ENCODE measurements at places on chromosomes 12 and 14. TPM values are rescaled to one million over a fixed set of nuclear protein-coding genes. Genes with fewer than 3 reads are reported as not detected.

Gene EMP1
- total RNA-seq: 9.5 TPM

Gene JKAMP
- 29.6 TPM for total RNA-seq

Gene BRMS1L
- 6.1 TPM for total RNA-seq

Gene INSM2
- not detected for total RNA-seq

Gene KRT79
- not detected for total RNA-seq

Gene AICDA
- not detected for total RNA-seq

DNA sequence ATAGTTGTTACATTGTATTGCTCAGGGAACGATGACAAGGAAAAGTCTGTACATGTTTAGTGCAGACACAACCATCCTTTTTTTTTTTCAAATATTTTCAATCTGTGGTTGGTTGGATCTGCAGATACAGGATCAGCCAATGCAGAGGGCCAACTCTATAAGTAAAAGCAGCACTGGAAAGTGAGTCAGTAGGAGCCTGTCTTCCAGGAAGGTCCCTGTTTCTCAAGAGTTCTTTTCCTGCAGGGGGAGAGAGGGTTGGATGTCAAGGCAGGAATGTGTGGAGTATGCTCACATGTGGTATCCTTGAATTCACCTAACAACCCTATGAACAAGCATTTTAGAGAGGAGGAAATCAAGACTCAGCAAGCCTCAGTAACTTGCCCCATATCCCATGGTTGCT is 409.1 kb downstream of the NPAS3 start:
- no peak for DNase-seq

- no peak for DNase-seq
Measured at GRCh38 chr14:78997811-78998210, 827.6 kb downstream of the NRXN3 start.

GRCh38 chr14:20035938-20036337 is at the start of gene OR4K13:
Gene OR4K13, minus strand, starts transcription at chr14:20036038. Its CDS starts 1,280 bp downstream, at chr14:20034758.
- DNase-seq: no peak

- DNase-seq: no peak
Measured at GRCh38 chr14:98542316-98542715, 729.7 kb downstream of the BCL11B start.

DNA sequence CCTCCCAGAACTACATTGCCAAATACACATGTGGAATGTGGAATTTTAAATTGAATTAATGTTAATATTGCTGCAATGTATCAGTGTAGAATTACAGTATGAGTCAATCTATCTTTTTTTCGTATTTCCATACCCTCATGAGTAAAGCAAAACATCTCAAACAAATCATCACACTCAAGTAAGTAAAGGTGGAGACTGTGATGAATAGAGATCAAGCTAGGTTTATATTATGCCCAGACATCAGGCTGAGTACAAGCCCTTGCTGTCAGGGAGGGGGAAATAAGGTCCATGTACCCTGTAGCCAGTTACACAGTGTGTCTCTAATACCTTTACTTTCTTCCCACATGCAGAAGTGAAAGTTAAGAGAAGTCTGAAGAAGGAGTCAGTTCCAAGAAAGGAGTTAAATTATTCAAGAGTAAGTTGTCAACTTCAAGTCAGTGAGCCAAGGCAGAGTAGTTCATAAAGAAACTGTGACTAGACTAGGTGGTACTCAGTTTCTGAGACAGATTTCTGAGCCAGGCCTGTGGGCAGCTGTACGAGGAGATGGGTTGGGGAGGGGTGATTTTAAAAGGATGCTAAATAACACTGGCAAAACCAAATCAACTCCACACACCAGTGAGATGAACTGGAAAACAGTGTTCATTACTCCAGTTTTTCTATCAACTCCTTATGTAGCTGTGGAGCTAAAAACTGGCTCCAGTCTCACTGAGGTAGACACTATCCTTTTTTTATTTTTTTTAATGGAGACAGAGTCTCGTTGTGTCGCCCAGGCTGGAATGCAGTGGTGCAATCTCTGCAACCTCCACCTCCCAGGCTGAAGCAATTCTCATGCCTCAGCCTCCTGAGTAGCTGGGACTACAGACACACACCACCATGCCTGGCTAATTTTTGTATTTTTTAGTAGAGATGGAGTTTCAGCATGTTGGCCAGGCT is 23.8 kb upstream of the STK38L start:
- DNase-seq: no peak

DNA sequence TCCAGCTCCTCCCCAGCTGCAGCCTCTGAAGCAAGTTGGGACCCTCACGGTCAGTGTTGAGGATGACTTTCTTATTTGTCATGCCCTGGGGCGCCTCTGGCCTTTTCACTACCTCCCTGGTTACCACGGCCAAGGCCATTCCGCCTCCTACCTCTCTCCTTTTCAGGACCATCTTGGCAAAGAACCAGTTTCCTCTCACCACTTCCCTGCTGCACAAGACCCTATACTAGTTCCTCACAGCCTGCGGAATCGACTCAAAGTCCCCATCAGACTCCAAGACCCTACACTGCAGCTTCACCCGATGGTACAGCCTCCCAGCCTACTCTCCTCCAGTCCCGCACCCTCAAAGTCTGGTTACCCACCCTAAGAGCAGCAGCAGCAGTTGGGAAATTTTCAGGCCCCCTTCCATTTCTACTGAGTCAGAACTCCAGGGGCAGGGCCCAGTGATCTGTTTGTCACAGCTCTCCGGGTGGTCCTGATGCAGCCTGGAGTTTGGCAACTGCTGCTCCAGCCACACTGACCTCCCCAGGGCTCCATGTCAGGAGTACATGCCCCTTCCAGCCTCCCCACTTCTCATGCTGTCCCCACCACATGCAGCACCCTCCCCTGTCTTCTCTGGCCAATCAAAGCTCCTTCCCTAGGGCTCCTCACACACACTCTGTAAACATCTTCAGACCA is 5.4 kb downstream of the VWF start:
- no peak for DNase-seq

DNA sequence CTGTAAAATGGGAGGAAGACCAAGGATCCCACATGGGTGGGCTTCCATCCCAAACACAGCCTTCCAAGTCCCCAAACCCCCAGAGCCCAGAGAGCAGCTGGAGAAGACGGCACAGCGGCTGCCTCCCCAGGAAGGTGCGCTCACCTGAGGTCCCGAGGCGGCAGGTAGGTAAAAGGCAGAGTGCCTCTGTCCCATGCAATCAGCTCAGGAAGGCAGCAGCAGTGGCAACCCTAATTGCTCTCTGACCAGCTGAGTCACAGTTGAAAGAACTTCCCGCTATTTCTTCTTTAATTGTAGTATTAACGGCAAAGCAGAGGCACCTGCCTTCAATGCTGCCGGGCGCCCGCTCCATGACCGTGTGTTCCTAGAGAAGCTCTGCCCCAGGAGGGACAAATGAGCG is 91.1 kb upstream of the BCL11B start:
- no peak for DNase-seq

- DNase-seq: no peak
Measured at GRCh38 chr14:44657696-44658388, 150.8 kb upstream of the FSCB start.

- no peak for DNase-seq
Measured at GRCh38 chr14:25150401-25150800, 100.5 kb upstream of the STXBP6 start.

- DNase-seq: no peak
Measured at GRCh38 chr14:55645845-55646832, 66.1 kb downstream of the KTN1 start.

DNA sequence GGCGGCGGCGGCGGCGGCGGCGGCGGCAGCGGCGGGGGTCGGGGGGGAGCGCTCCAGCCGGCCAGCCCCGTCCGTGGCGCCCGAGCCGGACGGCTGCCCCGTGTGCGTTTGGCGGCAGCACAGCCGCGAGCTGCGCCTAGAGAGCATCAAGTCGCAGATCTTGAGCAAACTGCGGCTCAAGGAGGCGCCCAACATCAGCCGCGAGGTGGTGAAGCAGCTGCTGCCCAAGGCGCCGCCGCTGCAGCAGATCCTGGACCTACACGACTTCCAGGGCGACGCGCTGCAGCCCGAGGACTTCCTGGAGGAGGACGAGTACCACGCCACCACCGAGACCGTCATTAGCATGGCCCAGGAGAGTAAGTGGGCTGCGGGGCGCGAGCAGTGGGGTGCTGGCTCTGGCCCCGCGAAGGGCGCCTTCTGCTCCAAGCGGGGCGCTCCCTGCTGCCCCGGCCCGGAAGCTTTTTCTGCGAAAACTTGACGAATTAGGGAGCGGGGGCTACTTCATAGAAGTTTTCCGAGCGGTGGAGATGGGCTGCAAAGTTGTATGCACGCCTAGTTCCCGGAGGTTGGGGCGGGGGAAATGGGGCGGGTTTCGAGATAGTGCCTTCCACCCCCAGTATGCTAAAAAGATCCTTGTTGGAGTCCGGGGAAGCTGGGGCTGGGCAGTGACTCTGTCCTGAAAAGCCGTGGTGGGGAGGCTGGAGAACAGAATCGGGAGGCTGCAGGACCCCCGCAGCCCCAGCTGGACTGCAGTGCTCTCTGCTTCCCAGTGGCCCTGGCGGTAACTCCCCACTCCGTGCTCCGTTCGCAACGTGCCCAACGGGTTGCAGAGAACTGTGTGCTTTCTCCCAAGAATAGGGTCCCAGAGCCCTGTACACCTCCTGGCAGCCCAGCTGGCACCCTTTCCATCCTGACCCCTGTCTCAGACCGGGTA is 751 bp downstream of the GDF11 start:
- peak; percentile 49 for DNase-seq

DNA sequence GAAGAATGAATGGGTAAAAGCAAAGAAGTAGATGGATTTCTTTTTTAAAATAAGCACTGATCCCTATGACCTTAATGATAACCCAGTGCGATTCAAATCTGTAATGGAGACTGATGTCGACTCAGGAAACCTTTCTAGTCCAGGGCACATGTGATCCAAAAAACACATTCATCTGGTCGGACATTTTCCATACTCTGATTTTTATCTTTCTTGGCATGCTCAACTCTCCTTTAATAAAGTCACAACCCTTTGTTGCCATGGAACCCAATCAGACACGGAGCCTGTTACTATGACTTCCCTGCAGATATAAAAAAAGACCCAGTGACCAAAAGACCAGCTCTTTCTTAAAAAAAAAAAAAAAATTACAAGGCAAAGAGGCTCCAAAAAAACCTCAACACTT is 27.9 kb downstream of the TMCC3 start:
- no peak for DNase-seq

DNA sequence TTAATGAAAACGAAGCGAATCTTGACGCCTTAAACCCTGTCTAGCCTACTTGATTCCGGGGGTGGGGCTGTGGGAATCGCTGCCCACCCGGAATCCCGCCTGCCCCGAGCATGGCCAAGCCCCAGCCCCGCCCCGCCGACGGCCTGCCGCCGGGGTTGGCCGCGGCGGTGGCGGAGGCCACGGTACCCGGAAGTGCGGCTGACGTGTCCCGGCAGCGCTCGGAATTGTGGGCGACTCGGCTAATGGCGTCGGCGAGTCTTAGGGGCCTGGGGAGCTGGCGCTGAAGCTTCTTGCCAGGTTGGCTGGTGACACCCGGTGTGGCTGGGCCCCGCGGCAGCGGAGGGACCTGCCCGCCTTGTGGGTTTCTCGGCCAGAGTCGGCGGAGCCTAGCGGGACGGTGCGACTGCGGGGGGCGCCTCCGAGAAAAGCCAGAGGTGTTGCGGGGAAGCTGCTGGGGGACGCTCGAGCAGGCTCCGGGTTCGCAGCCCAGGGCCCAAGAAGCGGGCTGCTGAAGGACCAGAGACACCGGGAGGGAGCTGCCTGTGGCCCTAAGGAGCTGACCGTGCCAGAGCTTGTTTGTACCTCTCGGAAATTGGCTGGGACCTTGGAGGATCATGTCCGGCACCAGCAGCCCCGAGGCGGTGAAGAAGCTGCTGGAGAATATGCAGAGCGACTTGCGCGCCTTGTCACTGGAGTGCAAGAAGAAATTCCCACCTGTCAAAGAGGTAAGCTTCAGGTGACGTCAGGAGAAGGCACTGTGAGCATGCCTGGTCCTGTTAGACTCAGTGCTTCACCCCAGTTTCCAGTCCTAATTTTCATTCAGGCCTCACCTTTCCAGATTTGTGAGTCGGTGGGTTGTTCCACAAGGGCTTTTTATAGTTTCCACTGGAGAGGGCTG is at the start of gene MON2:
TSS of gene MON2 (plus strand) at position 233 of the 898 bp plus-strand sequence. CDS start at position 615, 382 bp downstream.
- peak; percentile 83 for DNase-seq

GRCh38 chr14:54457609-54457996 is 16.4 kb upstream of the CNIH1 start:
- no peak for DNase-seq

DNA sequence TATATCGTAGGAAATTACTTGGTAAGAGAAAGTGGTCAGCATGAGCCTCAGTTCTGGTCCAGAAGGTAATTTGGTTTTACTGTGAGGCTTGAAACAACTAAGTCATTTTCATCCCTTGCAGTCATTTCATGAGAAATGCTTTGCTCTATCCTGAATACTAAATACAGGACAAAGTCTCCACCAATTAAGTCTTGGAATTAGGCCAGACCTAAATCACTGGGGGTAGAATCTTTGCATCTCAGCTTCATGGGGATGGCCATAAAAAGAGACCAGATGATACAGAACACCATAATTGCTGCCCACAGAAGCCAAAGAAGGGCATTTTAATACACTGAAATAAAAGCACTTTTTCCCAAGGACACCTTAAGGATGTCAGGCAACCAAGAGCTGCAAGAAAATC is 277.9 kb upstream of the DCN start:
- DNase-seq: no peak

DNA sequence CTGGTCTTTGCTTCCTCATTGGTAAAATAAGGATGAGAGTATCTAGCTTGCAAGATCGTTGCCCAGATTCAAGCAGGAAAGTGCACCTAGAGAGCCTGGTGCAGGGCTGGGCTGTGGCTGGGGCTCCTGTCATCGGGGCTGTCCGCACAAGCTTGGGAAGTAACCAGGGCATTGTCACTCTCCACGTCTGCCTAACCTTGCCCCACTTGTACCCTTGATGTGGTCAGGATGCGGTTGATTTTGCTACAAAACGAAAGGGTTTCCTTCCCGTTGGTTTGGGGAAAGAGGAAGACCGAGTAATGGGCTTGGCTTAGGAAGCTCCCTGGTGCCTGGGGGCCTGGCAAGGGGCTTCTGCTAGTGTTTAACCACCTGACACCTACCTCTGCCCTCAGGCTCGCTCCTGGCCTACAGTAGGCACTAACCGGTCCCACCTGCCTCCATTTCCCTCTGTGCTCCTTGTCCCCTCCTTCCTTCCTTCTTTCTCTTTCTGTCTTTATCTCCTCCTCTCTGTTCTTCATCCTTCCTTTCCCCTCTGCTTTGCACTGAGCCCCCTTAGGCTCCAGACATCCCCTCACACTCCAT is 21.8 kb downstream of the MVK start:
- peak; percentile 28 for DNase-seq

DNA sequence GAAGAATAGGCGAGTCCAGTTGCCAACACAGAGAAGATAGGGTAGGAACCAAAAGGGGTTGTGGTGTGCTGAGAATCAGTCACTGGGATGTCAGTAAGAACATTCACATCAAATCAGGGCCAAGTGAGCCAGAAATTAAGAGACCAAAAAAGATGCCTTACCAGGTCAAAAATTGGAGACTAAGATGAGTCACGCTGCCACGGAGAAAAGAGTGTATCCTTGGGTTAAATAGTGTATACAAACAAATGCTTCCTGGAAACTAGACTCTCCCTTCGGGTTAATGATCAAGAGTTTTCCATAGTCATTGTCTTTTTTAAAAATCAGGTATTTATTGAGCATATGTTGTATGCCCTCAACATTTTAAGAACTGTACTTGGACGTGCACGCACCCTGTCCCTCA is 45.2 kb upstream of the BAZ1A start:
- DNase-seq: no peak

Measured in activated T-helper 2 cell treated with anti-CD3 and anti-CD28 coated beads, Interferon-gamma antibody, Interleukin-2, Interleukin-4, amounts not matched to agents 10 μg/mL and 5 μg/mL and 100 μg/mL, durations not matched to agents 14 hours and 24 hours and 36 hours (primary cell).